ENCODE measurements at places on chromosomes 5 and 9.

DNA sequence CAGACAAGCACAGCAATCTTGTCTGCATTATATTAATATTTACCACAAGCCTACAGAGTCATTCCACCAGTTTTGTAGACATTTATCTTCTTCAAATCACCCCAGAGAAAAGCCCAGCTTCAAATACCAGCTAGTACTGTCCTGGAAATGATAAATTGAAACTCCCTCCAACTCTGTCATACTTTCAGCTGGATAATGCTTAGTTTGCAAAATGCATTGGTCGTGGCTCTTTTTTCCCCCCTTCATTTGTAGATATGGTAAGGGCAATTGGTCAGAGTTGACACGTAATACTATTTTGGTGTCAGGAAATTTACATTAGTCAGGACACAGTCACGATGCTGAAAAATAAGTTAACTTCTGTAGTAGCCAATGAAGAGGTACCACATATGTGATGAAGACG is 21.2 kb downstream of the HMHB1 start:
- no peak for DNase-seq

DNA sequence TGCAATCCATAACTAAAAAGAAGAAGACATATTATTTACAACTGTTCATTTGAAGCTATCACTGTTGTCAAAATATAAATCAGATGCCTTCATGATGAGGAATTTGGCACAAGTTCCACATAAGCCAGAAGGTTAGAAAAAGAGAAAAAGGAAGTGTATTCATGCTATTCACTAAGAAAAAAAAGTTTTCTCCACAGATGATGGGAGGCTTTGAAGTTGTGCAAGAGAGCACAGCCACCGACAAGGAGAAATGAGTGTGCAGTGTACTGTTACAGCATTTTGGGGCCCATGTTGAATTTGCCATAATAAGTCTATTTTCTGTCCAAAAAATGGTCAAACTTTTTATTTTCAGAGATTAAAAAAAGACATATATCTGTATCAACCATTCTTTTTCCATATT is 32.9 kb upstream of the IFNK start:
- no peak for DNase-seq

DNA sequence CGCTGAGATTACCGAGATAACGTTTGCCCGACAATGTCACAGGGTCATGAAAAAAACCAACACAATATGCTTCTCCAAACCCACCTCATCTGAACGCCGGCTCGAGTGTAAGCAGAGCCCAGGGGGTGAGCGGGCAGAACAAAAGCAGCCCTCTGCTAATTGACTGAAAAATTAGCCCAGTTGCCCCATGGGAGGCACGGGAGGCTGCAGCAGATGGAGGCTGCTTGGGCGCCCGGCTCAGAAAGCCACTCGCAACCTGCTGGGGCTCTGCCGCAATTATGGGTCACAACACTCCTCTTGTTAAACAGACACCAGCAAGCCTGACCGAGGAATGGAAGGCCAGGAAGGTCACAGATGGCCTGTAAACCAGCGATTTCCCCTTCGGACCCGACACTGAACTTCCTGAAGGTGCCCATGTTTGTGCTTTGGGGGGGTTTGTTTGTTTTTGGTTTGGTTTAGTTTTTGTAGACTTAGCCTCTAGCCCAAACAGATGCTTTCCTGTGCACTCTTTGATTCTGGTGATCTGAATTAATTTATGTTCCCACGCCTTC is 104.6 kb upstream of the IRX1 start:
- DNase-seq, result no peak

- no peak for DNase-seq
Measured at GRCh38 chr5:54837981-54838380, 147.4 kb downstream of the ESM1 start.

DNA sequence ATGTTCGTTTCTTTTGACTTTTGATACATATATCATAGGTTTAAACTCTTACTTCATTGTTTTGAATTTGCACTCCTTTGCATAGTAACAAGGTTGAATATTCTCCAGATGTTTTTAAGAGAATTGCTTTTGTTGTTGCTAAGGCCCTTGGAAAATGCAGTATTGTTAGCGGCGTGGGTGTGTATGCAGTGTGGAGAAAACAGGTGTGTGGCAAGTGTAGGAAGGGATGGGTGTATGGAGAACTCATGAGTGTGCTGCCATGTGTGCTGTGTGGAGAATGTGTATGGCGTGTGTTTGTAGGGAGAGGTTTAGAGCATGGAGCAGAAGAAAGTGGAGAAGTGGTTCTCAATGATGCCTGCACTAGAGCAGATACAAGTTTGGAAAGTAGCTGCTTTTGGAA is 87.3 kb downstream of the WWC1 start:
- DNase-seq, result no peak

GRCh38 chr9:86983620-86984259 is 36.4 kb upstream of the GAS1 start:
- DNase-seq, result no peak

DNA sequence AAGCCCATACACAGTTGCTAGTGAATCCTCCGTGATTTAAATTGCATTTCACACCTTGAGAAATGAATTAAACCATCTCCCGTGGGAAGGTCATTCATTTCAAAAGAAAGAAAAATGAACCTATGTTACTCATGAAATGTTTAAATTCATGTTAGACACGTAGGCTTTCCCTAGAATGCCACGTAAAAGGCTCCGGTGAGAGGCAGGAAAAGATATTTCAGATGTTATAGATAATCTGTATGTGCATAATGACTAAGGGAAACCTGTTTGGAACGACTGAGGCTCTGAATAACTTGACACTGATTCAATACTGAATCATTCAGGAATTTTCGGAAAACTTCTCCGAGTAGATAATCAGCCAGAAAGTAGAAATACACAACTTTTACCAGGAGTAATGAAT is 134.3 kb upstream of the ICE1 start:
- DNase-seq, result no peak

- DNase-seq, result no peak
Measured at GRCh38 chr5:145543968-145544367, 291.2 kb downstream of the PRELID2 start.

DNA sequence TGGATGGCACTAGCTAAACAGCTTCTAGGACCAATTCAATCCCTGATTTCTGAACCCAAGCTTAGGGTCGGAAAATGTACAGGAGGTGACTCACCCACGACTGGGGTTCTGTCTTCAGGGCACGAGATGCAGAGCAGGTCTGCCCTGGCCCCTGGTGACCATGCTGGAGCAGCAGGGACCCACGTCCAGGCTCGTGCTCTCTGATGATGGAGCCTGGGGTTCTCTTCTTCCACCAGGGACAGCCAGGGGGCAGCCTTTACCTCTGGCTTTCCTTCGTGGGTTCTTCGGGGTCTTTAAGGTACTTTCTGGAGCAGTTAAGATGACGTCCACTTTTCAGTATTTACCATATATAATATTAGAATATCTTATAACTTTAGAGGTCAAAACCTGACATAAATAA is 2.1 kb downstream of the CFAP77 start:
- peak; percentile 79 for DNase-seq

DNA sequence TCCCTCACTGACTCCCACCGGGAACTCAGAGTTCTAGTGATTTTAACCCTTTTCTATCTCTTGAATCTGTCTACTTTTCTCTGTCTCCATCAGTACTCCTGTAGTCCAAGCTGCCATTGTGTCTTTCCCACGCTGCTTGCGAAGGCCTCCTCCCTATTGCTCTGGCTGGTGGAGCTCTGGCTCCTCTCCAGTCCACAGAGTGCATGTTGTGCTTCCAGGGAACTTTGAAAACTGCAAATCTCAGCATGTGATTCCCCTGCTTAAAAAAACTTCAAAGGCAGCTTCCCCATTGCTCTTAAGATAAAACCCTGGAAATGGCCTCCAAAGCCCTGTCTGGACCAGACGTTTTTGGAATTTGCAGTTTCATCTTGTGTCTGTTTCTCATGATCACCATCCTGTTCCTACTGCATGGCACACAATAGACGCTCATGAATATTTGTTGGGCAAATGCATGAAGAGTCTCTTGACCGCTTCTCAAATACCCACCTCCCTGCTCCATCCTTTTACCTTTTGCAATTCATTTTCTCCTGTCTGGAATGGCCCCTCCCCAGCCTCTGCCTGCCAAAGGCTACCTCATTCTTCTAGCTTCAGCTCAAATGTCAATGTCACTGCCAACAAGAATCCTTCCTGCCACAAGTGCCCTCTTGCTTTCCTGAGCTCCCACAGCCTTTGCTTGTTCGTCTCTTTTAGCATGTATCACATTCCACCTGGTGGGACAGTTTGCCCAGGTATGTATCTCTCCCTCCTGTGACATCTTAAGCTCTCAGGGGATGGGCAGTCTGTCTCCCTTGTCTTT is 293.2 kb downstream of the ARHGAP26 start:
- no peak for DNase-seq

DNA sequence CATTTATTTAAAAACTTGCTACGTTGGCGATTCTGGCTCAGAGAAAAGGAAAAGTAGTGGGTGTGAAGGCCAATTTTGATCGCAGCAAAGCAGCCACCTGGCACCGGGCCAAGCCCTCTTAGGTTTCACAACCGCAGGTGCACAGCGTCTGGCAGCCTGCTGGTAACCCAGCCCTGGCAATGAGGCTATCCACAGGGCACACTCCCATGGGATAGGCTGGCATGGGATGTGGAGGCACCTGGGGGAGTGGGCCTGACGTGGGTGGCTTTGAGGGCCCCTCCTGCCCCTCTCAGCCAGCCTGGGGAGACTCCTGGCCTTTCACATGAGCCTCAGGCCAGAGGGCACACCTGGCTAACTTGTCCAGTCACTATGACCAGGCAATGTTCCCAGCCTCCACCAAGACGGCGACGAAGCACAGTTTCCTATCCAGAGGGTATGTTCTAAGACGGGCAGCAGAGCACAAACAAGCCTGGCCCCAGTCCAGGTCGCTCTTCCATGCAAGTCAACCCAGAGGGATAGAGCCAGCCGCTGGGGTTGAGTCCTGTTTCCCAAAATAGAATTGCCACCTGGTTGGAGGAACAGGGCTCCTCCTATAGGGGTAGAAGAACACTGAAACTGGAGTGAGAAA is 19.0 kb downstream of the CMBL start:
- DNase-seq, result no peak

- no peak for DNase-seq
Measured at GRCh38 chr9:8960254-8960653, 1160.7 kb upstream of the DMAC1 start.

DNA sequence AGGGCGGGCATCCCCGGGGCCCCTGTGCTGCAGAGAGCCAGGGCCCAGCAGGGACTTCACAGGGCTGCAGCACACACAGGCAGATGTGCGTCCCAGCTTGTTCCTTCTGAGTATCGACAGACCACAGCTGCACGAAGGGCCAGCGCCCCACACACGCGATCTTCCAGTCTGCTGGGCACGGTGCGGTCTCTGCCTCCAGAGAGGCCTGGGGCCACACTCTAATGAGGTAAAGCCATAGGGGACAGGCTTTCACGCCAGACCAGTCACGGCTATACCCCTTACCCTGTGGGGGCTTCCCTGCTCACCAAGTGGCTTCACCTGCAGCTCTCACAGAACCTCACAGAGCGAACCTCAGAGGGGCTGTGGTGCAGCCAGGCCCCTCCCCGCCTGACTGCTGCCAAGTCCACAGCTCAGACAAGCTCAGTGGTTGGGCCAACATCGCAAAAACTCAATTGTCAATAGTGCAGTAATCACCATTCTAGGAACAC is 82.2 kb downstream of the SHB start:
- DNase-seq, result no peak

- DNase-seq, result no peak
Measured at GRCh38 chr9:1231998-1232919, 182.1 kb downstream of the DMRT2 start.

DNA sequence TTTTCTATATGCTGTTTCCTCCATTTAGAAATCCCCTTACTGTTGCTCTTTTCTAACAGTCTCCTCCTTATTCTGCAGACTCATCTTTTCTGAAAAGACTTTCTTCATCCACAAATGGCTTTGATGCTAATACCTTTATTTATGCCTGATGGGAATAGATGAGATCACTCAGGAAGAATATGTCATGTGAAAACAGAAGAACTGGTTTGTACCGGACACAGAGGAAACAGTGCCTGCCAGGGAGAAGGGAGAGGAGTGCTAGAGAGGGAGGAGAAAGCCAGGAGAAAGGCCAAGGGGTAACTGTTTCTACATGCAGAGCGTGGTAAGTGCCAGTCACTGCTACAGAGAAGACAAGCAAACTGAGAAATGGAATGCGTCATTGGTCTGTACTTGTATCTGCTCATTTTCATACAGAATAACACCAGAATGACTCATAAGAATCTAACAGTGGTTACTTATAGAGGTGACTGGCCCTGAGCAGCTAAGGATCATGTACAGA is 45.9 kb upstream of the PJA2 start:
- DNase-seq, result no peak

- no peak for DNase-seq
Measured at GRCh38 chr5:109167586-109167985, 242.2 kb downstream of the PJA2 start.

All from ecto neural progenitor cell (in vitro differentiated cells).